ENCODE measurements at places on chromosomes 6 and 20.

DNA sequence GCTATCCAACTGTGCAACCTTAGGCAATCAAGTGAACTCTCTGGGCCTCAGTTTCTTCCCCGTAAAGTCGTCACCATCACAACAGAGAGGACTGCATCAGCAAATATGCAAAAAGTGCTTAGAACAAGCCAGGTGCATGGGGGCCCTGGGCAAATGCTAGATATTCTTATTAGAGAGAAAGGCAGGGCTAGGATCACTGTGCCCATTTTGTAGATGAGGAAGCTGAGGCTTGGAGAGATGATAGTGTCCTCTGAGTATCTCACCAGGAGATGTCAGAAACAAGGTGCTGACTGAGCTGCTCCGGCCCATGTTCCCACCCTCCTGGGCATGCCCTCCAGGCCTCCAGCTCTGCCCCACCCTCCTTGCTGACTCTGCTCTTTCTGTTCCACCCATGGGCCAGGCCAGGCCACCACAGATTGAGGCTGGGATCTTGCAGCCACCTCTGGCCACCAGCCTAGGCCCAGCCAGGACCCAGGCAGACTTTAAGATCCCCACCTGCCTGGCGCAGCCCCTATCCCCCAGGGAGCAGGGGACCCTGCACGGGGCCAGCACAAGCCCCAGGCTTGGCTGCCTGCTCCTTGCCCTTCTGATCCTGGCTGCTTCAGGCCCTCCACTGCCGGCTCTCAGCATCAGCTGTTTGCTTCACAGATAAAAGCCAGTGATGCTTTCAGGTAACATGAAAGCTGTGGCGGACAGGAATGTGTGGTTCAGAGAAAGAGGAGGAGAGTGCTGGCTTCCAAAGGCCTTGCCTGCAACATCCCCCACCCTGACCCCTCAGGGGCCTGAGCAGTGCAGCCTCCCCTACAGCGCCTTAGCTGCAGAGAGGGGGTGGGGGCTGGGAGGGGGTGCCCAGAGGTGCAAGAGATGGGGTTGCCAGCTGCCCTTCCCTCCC is 47.6 kb downstream of the GRM4 start:
- no peak for DNase-seq

DNA sequence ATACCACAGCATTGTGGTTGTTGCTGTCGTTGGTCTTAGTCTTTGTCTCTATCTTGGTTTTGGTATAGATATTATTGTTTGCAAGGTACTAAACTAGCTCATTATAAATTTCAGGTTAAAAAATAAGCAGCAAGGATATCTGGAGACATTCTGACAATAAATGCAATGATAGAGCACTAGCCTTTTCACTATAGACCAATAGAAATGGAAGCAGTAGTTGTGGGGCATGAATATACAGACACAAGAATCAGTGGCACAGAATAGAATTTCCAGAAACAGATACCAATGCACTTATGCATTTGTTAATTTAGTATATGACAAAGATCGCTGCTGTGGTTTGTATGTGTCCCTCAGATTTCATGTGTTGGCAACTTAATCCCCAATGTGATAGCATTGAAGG is 31.1 kb upstream of the CFAP206 start:
- no peak for DNase-seq

GRCh38 chr20:61684583-61685235 is 381.0 kb downstream of the TAF4 start:
- DNase-seq: no peak

DNA sequence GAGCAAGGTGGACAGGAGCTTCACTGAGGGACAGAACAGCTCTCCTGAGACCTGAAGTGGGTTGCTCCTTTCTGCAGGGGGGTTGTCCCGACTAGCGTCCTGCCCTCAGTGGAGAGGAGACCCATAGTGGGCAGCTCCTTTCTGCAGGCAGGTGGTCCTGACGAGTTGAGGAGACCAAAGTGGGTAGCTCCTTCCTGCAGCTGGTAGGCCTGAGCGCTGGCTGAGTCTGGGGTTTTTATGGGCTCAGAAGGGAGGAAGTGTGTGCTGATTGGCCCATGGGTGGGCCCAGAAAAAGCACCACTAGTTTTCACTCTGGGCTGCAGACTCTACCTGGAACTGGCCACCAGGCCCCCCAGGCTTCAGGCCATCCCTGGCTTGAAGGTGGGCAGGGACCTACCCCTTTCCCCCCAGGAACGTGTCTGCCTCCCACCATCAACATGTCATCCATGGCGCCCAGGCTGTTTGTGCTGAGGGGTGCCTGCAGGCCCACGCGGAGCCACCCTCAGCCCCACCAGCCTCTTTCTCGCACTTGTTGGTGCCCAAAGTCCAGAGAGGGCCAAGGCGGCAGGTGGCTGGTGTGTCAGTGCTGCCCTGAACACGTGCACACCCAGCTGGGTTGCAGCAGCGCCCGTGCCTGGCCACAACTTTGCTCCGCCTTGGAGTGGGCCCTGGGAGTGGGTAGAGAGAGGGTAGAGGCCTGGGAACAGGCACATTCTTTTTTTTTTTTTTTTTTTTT is 1.6 kb upstream of the DEK start:
- no peak for DNase-seq

DNA sequence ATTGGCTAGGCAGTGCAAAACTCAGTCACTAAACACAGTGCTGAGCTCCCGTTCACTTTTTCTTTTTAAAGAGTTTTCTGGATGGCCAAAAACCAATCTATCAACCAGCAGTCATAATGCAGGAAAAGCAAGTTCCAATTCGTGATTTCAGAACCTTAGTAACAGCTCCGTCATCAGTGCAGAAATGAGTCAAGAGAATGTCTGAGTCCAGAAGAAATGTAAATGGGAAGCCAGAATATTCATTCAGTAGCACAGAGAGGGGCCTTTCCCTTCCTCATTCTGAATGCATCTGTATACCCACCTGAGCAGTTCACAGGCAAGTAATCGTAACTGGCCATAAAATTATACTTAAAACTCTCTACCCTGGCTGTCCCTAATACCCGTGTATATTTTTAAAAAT is 20.4 kb downstream of the HUS1B start:
- DNase-seq: no peak

GRCh38 chr6:145278163-145278807 is 457.0 kb downstream of the EPM2A start:
- no peak for DNase-seq

- no peak for DNase-seq
These were observed 12.9 kb downstream of the PARD6B start for GRCh38 chr20:50744143-50744792.

- DNase-seq: no peak
These were observed 98.3 kb downstream of the SOD2 start for GRCh38 chr6:159594750-159595117.

DNA sequence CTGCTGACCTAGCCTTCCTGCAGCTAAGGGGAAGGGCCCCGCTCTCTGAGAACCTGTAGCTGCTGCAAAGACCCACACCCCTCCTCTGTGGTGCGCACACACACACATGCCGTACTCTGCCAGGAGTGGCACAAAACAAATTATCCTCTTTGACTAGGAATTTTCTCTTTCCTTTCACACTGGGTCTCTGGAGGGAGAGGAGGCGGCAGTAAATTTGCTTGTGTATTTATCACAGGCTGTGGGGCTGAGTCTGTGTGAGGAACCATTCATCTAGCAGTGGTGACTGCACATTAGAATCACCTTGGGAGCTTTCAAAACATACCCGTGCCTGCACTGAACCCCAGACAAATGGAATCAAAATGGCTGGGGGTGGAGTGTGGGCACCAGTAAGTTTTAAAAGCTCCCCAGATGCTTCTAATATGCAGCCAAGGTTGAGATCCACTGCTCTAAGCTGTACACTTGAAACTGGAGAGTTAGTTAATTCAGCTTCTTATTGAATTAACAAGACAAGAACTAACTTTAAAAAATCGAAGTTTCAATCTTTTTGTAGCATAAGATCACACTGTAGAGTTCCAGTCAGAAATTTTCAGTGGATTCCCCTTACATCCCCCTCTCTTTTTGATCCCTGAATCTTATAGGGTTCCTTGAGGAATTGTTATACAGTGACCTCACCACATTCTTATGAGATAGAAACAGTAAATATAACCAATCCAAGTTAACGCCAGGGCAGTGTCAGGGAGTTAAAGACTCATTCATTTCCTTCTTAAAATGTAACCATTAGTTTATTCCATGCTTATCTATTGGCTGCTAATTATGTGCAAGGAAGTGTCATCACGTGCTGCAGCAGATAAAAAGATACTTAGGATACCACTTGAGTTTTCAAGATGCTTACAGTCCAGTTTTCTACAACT is 29.8 kb upstream of the GMDS start:
- DNase-seq: no peak

DNA sequence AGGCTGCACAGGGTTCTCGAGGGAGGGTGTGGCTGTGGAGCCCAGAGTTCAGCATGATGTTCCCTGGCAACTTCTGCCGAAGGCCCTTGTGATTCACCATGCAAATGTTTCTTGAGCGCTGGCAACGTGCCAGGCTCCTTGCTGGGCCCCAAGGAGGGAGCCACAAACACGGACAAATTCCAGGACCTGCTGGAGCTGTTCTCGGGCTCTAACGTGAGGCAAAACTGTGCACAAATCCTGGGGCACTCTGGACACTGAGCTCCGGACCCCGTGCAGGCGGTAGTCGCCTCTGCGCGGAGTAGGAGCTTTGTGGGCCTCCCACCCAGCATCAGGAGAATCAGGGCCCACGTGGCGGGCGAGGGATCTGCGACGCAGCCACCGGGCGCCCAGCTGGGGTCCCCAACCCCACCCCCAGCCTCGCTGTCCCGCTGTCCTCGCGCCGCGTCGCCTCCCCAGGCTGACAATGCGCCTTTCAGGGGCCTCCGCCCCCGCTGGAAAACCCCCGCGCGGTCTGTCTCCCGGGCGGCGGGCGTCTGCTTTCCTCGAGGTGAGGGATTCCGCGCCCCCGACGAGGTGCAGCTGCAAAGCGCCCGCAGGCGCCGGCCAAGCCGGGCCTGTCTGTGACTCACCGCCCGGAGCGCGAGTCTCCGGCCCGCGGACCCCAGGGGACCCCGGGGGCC is 31.7 kb upstream of the SCUBE3 start:
- DNase-seq: no peak

DNA sequence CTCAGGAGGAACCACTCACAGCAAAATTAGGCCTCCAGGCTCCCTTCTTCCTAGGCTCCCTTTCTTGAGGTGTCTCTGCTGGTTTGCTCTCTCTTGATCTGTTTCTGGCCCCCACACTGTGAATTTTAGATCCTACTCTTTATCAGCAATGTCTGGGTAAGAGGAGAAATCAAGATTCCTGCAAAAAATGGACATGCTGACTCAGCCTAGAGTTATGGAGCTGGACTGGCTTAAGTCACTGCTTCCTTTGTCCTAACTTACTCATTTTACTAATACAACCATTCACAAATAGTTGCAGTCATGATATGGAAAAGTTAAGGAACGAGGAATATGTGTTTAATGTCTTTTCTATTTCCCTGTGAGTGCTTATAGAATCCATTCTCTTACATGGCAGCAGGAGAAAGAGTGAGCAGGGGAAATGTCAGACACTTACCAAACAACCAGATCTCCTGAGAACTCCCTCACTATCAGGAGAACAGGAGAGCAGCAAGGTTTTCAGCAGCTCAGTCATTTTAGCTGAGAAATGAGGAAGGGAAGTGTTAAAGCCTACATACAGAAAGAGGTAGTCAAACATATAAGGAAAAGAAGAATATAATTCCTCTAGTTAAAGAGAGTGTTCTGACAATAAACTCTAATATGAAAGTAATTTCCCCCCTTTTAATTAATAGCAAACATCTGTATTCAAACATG is 160.8 kb downstream of the PDE7B start:
- DNase-seq: no peak

GRCh38 chr6:56789342-56789741 is 146.7 kb upstream of the DST start:
- DNase-seq: no peak

GRCh38 chr6:42344756-42345155 is 107.0 kb downstream of the TRERF1 start:
- DNase-seq: no peak

DNA sequence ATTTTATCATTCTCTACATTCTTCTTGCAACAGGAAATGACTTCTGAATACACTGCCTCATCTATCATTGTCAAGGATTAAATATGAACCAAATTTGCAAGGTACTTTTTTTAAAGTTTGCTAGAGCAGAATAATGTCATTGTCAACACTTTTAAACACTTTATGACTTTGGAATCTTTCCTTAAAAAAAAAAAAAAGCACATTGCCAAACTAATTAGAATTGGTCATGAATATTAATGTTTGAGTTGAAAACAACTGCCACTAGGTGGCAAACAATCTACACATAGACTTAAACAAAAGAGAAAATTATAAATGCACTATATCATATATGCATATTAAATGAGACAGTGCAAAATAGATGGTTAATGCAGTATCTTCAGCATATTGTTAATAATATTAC is 32.5 kb upstream of the TMEM244 start:
- no peak for DNase-seq

DNA sequence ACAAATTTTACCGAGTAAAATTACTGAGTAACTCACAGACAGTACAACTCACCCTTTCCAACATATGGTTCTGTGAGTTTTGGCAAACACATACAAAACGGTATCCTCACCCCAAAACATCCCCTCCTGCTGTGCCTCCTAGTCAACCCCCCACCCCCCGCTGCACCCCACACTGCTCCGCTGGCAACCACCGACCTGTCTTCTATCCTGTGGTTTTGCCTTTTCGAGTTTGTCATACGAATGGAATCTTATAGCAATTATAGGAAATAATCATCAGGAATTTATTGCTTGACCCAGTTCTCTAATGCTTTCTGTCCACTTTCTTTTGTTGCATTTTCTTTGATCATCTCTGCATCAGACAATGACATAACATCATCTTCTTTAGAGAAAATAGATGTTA is 312.3 kb downstream of the KIF16B start:
- no peak for DNase-seq

All from stimulated activated CD4-positive, alpha-beta T cell treated with anti-CD3 and anti-CD28 coated beads, Interleukin-4, amount 100 ng/mL, for 48 hours (primary cell).